CD4-positive, CD25-positive, alpha-beta regulatory T cell (primary cell): ENCODE measurements at places on chromosomes 12 and 14.

DNA sequence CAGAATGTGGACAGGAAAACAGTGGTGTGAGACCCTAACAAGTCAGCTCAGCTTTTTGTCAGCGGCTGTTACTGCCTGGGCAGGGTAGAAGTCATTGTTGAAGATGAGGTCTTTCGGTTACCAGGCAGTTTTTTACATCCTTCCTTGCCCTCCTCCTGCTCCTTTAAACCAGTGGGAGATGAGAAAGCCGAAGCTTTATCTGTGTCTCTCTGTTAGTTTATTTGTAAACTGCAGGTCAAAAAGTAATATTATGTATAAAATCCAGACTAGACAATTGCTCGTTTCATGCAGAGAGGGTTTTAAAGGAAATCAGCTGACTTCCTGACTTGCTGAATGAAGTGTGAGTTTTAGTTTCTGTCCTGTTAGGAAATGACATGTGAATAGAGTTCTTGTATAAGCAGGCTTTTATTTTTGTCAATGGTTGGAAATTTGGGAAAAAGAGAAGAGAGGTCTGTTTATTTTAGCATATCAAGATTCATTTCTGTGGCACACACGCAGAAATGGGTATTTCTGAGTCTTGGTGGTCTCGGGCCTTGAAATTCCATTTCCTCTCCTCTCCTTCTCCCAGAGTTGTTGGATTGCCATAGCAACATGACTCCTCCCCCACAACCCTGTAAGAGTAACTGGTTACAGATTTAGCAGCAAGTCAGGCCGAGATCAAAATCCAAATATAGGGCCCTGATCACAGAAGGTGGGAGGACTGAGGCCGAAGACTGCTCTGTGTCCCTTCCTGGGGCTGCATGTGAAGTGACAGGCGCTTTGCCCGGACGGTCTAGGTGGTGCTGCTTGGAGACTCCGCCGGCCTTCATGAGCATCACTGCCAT, 60.8 kb downstream of the SAMD4A start:
- peak; percentile 82 for DNase-seq
- H3K4me3 ChIP-seq: peak overlapping the region; percentile 83
- no peaks in the 10 kb centered on the region for H3K27me3 ChIP-seq
- no peaks in the 10 kb centered on the region for H3K36me3 ChIP-seq
- peaks cover 45% of the 10 kb centered on the region for H3K4me1 ChIP-seq
- H3K27ac ChIP-seq: peak overlapping the region; percentile 84

DNA sequence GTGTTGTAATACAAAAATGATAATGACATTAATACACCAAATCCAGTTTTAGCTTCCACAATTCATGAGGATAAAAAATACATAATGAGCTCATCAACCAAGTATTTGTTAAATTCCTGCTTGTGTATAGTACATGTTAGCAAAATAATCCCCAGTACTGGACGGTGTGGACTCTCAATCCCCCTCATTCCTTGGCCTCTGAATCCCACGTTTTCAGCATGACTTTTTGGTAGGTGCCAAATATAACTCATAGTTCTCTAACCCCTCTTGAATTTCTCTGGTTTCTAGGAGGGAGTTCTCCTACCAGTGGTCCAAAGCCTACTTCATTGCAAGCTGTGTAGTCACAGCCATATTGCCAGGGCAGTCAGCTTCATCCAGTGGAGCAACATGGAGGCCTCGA, 41.4 kb upstream of the EPS8 start:
- no peak for DNase-seq
- no peak overlapping the region for H3K4me3 ChIP-seq
- no peak overlapping the region for H3K27ac ChIP-seq
- H3K36me3 ChIP-seq: no peaks in the 10 kb centered on the region
- H3K27me3 ChIP-seq: no peaks in the 10 kb centered on the region

- DNase-seq: no peak
- peaks cover 13% of the 10 kb centered on the region for H3K4me1 ChIP-seq
- no peaks in the 10 kb centered on the region for H3K36me3 ChIP-seq
- H3K27ac ChIP-seq: no peak overlapping the region
- peaks cover 7% of the 10 kb centered on the region for H3K27me3 ChIP-seq
Measured at GRCh38 chr12:3132636-3133404, 55.6 kb downstream of the TSPAN9 start.

DNA sequence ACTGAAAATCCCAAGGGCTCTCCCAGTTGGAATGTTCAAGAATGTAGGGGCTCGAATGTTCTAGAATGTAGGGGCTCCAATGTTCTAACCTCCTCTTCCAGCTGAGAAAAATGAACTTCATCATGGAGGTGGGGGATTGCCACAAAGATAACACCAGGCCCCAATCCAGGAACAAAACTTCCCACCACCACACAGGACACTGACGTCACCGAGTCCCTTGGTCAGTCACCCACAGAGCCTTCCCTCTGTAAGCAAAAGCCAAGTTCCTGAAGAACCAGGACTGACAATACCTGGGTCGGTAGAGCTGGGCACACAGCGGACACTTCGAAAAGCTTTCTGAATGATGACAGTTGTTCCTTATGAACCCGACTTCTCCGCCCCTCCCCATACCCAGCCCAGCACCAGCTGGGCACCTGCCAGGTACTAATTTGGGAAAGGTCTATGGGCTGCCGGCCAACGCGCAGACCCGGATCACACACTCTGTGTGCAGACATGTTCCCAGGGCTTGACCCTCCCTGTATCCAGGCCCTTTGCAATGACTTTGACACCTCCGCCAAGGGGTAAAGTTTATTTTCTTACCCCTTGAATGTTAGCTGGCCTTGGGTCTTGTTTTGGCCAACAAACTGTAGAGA, 18.9 kb downstream of the ITPK1 start:
- DNase-seq: no peak
- H3K4me1 ChIP-seq: no peaks in the 10 kb centered on the region
- H3K4me3 ChIP-seq: no peak overlapping the region
- H3K36me3 ChIP-seq: no peaks in the 10 kb centered on the region

DNA sequence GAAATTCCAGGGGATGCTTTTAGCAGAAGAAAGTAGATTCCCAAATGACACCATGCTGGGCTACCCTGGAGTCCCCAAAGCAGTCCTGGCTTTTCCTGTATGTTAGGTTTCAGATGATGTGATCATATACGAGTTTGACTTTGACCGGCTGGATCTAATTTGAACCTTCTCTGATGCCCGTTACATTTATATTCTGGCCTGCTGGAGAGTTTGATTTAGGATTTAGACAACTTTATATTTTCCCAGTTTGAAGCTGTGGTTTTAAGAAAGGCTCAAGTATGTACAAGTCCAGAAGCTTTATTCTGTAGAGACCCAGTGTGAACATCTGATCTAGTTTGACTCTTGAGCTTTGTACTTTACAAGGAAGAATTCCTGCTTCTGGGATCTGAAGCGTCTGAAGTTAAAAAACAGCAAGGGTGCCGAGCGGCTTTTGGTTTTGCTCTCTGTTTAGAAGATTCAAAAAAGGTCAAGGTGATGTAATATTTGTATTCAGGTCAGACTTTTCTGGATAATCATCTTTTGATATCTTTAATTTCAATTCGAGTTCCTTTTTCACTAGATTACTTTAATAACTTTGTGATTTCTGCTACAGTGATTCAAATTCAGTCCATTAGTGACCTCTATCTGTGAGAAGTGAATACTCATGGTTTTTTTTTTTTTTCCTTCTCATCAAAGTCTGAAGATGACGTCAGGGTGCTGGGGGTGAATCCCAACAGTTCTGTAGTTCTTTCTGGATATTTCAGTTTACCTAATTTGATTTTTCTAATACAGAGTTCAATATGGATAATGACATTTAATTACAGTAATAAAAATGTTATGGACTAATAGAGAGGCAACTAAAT, 6.3 kb downstream of the FLRT2 start:
- no peak overlapping the region for H3K4me3 ChIP-seq
- H3K27me3 ChIP-seq: peaks cover 7% of the 10 kb centered on the region
- no peaks in the 10 kb centered on the region for H3K36me3 ChIP-seq
- no peaks in the 10 kb centered on the region for H3K4me1 ChIP-seq
- no peak overlapping the region for H3K27ac ChIP-seq

GRCh38 chr12:6788972-6789924, at the start of gene CD4:
TSS of gene CD4 (plus strand) at chr12:6789528. CDS start at chr12:6800139, 10,611 bp downstream.
- peak within 1 kb of the TSS; percentile 96 for H3K4me3 ChIP-seq
- H3K36me3 ChIP-seq: no peaks in the 10 kb centered on the region
- peak; percentile 68 for DNase-seq
- H3K27ac ChIP-seq: peak within 1 kb of the TSS; percentile 84
- peaks cover 66% of the 10 kb centered on the region for H3K4me1 ChIP-seq

DNA sequence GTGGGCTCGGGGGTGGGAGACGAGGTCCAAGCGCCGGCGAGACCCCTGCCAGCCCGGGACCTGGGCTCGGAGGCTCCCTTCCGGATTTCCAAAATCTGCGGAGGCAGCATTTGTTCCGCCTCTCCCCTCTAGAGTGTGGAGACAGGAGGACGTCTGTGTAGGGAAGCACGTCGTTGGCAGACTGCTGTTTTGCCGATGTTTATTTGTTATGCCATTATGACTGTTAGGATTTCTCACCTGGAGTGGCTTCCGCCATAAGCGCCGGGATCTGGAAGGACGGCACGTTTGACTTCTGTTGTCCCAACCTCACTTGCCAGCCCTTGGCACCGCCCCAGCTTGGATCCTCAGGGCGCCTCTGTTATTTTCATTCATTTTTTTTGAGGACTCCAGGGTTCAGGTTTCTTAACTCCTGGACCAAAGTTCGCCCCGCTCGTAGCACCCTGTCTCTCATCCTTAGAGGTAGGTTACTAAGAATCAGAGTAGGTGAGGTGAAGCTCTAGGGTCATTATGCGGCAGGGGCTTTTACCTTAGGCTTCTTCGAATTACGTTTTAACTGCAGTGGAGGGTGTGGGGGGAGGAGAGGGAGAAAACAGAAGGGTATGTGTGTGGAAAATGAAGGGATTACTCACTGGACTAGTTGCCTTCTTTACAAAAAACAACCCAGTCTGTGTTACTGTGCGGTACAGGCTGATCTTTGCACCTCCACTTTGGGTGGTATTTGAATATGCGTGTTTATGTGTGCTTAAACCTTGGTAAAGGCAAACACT, 547 bp upstream of the PYGL start:
- peaks cover 14% of the 10 kb centered on the region for H3K27me3 ChIP-seq
- no peaks in the 10 kb centered on the region for H3K36me3 ChIP-seq
- no peak for DNase-seq
- H3K4me3 ChIP-seq: no peak overlapping the region
- peaks cover 19% of the 10 kb centered on the region for H3K4me1 ChIP-seq
- no peak overlapping the region for H3K27ac ChIP-seq

GRCh38 chr12:26539131-26539530, 293.9 kb downstream of the ITPR2 start:
- H3K36me3 ChIP-seq: peaks cover 3% of the 10 kb centered on the region
- no peak overlapping the region for H3K27ac ChIP-seq
- H3K4me3 ChIP-seq: no peak overlapping the region

DNA sequence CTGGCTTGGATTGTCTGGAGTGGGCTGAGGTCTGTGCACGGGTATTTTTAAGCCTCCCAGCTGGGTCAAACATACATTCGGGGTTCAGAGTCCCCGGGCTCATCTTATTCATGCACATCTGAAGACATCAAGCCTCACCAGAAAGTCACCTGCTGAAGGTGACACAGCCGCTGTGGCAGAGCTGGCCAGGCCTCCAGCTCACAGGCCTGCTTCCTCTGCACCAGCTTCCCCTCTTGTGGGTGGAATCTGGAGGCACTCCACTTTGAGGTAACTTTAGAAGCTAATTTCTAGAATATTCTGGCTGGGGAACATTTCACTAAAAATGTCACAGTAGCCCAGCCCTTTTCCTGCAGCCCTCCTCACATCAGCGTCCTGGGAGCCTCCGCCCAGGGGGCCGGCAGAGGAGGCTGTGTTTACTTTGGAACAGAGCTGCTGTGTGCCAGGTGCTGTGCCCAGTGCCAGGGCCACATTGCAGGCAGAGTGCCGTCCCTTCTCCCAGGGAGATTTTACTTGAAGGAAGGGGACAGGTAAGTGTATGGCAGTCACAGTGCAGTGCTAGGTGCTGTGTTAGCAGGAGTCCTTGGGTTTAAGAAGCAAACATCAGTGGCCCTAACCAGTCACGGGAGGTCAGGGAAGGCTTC, 62.2 kb downstream of the TSPAN11 start:
- no peak for DNase-seq
- no peaks in the 10 kb centered on the region for H3K4me1 ChIP-seq
- no peaks in the 10 kb centered on the region for H3K36me3 ChIP-seq
- H3K27ac ChIP-seq: no peak overlapping the region
- no peak overlapping the region for H3K4me3 ChIP-seq

GRCh38 chr14:81178063-81178462, 42.7 kb downstream of the GTF2A1 start:
- peak overlapping the region; percentile 69 for H3K4me3 ChIP-seq
- DNase-seq: peak; percentile 53
- H3K36me3 ChIP-seq: peaks cover 8% of the 10 kb centered on the region
- peaks cover 33% of the 10 kb centered on the region for H3K4me1 ChIP-seq

DNA sequence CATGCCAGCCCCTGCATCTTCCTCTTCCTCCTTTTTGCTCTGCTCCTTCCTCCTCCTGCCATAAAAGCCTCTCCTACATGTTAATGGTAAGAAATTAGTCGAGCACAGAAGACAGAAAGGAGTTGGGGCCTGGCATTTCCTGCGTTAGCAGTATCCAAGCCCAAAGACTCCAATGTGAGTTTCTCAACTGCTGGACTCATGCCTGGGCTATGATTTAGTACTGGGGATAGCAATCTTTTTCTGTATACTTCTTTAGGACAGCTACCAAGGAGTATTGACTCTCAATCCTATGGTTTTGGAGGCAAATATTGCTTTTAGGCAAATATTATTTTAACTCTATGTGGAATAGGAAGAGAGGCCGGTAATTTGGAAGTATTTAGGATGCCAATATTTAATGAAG, 18.0 kb upstream of the SLC38A4 start:
- DNase-seq: no peak
- H3K4me1 ChIP-seq: no peaks in the 10 kb centered on the region
- H3K36me3 ChIP-seq: no peaks in the 10 kb centered on the region

- no peak overlapping the region for H3K27ac ChIP-seq
- no peaks in the 10 kb centered on the region for H3K27me3 ChIP-seq
- DNase-seq: no peak
Measured at GRCh38 chr14:51335531-51335930, 95.5 kb downstream of the TMX1 start.

- no peak overlapping the region for H3K4me3 ChIP-seq
- no peak for DNase-seq
- no peaks in the 10 kb centered on the region for H3K27me3 ChIP-seq
- no peaks in the 10 kb centered on the region for H3K4me1 ChIP-seq
Measured at GRCh38 chr14:86430853-86431252, 900.9 kb downstream of the FLRT2 start.

GRCh38 chr12:106682594-106683234, 91.8 kb upstream of the RIC8B start:
- H3K4me3 ChIP-seq: no peak overlapping the region
- H3K36me3 ChIP-seq: no peaks in the 10 kb centered on the region
- no peak overlapping the region for H3K27ac ChIP-seq
- H3K27me3 ChIP-seq: no peaks in the 10 kb centered on the region
- no peaks in the 10 kb centered on the region for H3K4me1 ChIP-seq
